ENCODE measurements at places on chromosomes 2 and 18. TPM values are rescaled to one million over a fixed set of nuclear protein-coding genes. Genes with fewer than 3 reads are reported as not detected.

- no peak for DNase-seq
Measured at GRCh38 chr2:37379881-37380296, 35.5 kb downstream of the QPCT start.

DNA sequence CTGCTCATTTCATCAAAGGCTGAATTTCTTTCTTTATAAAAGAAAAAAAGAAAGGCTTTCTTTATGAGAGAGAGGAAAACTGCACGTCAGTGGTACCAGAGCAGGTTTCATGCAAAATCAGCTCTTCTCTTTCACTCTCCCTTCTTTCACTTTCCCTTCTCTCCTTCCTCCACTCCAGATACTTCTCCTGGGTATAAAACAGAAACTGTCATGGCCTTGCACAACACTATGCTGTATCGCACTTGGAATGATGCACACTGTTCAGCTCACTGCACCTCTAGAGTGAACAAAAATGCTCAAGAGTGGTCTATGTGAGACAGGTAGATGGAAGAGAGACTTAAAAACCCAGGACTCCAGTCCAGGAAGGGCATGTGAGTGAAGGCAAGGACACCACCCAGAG lies 73.8 kb downstream of the KLF7 start:
- no peak for DNase-seq

GRCh38 chr18:36456622-36457021 lies 159.1 kb downstream of the FHOD3 start:
- DNase-seq = no peak

DNA sequence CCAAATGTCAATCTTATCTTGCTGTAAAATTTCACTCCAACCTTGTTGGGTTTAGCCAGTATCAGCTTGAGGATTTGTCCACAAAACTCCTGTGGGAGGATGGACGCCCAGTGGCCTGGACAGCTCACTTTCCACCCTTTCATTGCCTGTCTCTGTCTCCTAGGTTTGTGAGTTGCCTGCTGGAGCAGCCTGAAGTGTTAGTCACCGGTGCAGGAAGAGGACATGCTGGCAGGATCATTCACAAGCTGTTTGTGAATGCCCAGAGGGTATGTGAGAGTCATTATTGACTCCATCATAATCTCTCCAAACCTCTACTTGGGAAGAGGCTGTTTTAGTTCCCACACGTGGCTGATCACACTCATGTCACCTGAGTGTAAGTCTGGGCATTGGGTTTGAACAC lies 112.3 kb downstream of the RAB3GAP1 start:
- DNase-seq = peak; percentile 16

GRCh38 chr18:41922841-41923240 lies 32.2 kb upstream of the PIK3C3 start:
- DNase-seq = no peak

DNA sequence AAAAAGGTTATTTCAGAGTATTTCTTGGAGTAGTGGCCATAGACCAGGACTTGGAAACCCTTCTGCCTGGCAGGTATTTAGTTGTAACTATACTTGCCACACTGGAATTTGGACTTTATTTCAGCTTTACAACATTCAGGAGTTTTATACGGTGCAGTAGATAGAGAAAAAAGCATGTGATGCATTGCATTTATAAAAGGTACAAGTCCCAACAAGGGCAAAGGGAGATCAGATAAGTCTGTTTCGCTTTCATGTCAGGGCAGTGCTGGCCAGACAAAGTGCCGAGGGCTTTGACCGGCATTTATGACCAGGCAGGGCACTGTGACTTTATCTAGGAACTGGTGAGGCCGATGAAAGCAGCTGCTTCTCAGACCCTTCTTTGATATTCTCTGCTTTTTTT lies 145.4 kb downstream of the RTN4 start:
- peak; percentile 29 for DNase-seq

The REEP1 gene
- 0.25 TPM for total RNA-seq

The MARCO gene
- not detected for total RNA-seq

The GYPC gene
- not detected for total RNA-seq

The NAT8 gene
- not detected for total RNA-seq

Data from PC-9 (cell line).